Endodermal cell (in vitro differentiated cells): ENCODE measurements at places on chromosomes 13 and 19.

DNA sequence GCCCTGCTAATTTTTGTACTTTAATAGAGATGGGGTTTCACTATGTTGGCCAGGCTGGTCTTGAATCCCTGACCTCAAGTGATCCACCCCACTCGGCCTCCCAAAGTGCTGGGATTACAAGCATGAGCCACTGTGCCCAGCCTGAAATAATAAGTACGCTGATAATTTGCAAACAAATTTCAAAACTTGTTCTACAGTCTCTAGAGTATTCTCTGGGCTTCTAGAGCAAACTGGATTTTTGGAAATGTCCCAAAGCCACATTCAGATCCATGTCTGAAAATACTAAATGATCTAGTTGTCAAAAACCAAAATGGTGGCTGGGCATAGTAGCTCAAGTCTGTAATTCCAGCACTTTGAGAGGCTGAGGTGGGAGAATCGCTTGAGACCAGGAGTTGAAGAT, 39.9 kb upstream of the PSPC1 start:
- H3K36me3 ChIP-seq: peaks cover 47% of the 10 kb centered on the region
- no peak overlapping the region for H3K4me3 ChIP-seq
- DNase-seq: no peak
- H3K27me3 ChIP-seq: no peaks in the 10 kb centered on the region

GRCh38 chr13:99275093-99275469, 16.9 kb upstream of the GPR18 start:
- H3K4me1 ChIP-seq: peaks cover 3% of the 10 kb centered on the region
- H3K36me3 ChIP-seq: peaks cover 33% of the 10 kb centered on the region
- H3K27me3 ChIP-seq: no peaks in the 10 kb centered on the region
- DNase-seq: no peak
- no peak overlapping the region for H3K27ac ChIP-seq

- H3K27ac ChIP-seq: no peak overlapping the region
- DNase-seq: no peak
- no peaks in the 10 kb centered on the region for H3K27me3 ChIP-seq
- peaks cover 10% of the 10 kb centered on the region for H3K4me1 ChIP-seq
These were observed 98.7 kb downstream of the FAM216B start for GRCh38 chr13:42880056-42880605.

DNA sequence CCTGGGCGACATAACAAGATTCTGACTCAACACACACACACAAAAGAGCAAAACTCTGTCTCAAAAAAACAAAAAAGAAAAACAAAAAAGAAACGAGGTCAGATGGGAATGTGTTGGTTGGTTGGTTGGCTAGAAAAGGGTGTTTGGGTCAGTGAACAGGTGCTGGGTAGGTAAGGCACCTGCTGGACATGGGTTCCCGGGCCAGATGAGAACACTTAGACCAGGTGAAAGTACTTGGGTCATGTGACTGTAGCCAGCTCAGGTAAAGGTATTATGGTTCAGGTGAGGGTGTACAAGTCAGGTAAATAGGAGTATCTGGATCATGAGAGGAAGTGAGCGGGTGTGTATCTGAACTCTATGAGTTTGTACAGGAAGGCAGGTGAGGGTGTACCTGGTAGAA, 14.5 kb upstream of the ZNF414 start:
- H3K27ac ChIP-seq: no peak overlapping the region
- no peak for DNase-seq
- H3K4me1 ChIP-seq: no peaks in the 10 kb centered on the region
- H3K36me3 ChIP-seq: no peaks in the 10 kb centered on the region

DNA sequence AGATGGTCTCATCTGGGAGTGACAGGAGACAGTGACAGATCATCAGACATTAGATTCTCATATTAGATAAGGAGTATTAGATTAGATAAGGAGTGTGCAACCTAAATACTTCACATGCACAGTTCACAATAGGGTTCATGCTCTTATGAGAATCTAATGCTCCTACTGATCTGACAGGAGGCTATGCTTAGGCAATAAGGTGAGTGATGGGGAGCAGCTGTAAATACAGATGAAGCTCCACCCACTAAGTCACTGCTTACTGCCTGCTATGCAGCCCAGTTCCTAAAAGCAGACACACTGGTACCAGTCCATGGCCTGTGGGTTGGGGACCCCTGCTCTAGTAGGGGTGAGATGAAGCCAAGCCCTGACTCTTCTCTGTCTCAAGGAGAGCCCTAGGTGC, 10.0 kb upstream of the IGFL3 start:
- no peaks in the 10 kb centered on the region for H3K27me3 ChIP-seq
- H3K27ac ChIP-seq: peak overlapping the region; percentile 93
- DNase-seq: no peak
- H3K4me1 ChIP-seq: no peaks in the 10 kb centered on the region
- no peaks in the 10 kb centered on the region for H3K36me3 ChIP-seq

DNA sequence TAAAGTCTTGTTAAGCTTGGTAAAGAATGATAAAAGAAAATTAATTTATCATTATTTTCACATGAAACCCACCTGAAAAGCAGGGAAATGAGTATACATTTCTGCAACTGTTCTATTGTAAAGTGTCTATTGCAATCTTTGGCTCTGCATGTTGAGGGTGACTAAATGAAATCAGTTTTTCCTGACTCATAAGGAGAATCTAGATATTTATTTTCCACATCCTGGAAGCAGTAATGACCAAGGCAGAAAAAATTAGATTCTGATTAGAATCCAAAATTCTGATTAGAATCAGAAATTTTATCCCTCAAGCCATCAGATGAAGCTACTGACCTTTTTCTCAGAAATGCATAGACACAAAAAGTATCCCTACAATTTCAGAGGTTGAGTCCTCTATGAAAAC, 178.4 kb downstream of the MYO16 start:
- H3K4me1 ChIP-seq: peaks cover 9% of the 10 kb centered on the region
- H3K36me3 ChIP-seq: no peaks in the 10 kb centered on the region
- no peak overlapping the region for H3K27ac ChIP-seq
- no peak overlapping the region for H3K4me3 ChIP-seq

DNA sequence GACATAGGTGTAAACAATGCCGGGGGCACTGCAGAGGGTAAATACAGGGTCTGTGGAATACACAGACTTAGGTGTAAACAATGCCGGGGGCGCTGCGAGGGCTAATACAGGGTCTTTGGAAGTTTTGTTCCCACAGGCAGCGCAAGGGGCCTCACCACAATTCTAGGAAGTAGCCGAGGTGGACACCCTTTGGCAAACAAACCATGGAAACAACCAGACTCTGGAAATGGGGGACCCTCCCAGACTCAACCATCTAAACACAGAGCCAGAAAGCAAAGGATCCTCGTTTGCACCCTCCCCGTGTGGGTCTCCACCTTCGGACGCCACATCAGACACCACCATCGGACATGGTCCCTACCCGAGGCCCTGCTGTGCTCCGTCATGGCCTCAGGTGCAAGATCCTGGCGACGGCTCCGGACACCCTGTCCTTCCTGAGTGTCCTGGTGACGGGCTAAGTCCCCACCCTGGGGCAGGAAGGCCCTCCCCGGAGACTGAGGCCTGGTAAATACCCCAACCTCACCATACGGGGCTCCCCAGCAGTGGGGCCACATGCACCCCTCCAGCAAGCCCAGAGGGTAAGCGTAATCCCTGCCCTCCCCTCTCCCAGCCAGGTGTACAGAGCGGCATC, 16.7 kb upstream of the PLPP2 start:
- H3K4me3 ChIP-seq: no peak overlapping the region
- no peak for DNase-seq
- H3K27me3 ChIP-seq: no peaks in the 10 kb centered on the region
- no peaks in the 10 kb centered on the region for H3K4me1 ChIP-seq
- H3K27ac ChIP-seq: no peak overlapping the region

- H3K4me3 ChIP-seq: no peak overlapping the region
- no peaks in the 10 kb centered on the region for H3K36me3 ChIP-seq
- DNase-seq: no peak
- no peaks in the 10 kb centered on the region for H3K27me3 ChIP-seq
- no peak overlapping the region for H3K27ac ChIP-seq
These were observed 12.8 kb upstream of the DHRS12 start for GRCh38 chr13:51816604-51817249.

DNA sequence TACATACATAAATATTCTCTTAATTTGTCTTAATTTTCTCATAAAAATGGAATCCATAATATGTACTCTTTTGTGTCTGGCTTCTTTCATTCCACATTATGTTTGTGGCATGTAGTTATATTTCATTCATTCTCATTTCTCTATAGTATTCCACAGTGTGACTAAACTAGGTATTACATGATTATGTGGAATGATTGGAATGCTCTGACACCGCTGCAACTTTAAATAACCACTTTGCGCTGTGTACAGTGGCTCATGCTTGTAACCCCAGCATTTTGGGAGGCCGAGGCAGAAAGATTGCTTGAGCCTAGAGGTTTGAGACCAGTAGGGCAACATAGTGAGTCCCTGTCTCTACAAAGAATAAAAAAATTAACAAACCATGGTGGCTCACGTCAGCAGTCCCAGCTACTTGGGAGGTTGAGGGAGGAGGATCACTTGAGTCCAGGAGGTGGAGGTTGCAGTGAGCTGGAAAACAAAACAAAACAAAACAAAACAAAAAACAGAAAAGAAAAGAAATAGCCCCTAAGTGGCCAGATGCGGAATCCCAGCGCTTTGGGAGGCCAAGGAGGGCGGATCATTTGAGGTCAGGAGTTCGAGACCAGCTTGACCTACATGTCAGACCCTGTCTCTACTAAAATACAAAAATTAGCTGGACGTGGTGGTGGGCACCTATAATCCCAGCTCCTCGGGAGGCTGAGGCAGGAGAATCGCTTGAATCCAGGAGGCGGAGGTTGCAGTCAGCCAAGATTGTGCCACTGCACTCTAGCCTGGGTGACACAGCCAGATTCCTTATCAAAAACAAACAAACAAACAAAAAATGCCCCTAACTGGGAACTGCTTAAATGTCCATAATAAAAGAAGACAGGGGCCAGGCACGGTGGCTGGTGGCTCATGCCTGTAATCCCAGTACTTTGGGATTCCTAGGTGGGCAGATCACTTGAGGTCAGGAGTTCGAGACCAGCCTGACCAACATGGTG, 8.0 kb upstream of the SAE1 start:
- H3K27me3 ChIP-seq: no peaks in the 10 kb centered on the region
- no peaks in the 10 kb centered on the region for H3K4me1 ChIP-seq
- no peaks in the 10 kb centered on the region for H3K36me3 ChIP-seq
- H3K4me3 ChIP-seq: no peak overlapping the region
- no peak for DNase-seq

- H3K27me3 ChIP-seq: no peaks in the 10 kb centered on the region
- H3K36me3 ChIP-seq: no peaks in the 10 kb centered on the region
- no peaks in the 10 kb centered on the region for H3K4me1 ChIP-seq
- no peak overlapping the region for H3K4me3 ChIP-seq
- H3K27ac ChIP-seq: no peak overlapping the region
These were observed 82.8 kb downstream of the TEX29 start for GRCh38 chr13:111403266-111403665.

DNA sequence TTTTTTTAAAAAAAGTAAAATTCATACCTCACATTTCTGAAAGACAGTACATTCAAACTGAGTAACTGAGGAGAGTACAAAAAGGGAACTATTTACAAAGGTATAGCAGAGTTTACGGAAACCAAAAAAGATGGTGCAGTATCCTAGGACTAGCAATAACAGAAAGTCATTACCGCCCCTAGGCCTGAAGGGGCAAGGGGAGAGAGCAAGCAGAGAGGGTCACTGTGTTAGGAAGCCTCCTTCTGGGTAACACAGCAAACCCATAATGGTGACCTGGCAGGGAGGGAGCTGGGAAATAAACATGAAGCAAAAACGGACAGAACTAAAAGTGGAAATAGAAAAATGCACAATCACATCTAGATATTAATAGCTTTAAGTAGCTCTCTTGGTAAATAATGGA, 8.2 kb downstream of the VWA8 start:
- H3K27me3 ChIP-seq: no peaks in the 10 kb centered on the region
- no peak overlapping the region for H3K27ac ChIP-seq
- DNase-seq: no peak
- H3K36me3 ChIP-seq: peaks cover 10% of the 10 kb centered on the region
- H3K4me3 ChIP-seq: no peak overlapping the region

DNA sequence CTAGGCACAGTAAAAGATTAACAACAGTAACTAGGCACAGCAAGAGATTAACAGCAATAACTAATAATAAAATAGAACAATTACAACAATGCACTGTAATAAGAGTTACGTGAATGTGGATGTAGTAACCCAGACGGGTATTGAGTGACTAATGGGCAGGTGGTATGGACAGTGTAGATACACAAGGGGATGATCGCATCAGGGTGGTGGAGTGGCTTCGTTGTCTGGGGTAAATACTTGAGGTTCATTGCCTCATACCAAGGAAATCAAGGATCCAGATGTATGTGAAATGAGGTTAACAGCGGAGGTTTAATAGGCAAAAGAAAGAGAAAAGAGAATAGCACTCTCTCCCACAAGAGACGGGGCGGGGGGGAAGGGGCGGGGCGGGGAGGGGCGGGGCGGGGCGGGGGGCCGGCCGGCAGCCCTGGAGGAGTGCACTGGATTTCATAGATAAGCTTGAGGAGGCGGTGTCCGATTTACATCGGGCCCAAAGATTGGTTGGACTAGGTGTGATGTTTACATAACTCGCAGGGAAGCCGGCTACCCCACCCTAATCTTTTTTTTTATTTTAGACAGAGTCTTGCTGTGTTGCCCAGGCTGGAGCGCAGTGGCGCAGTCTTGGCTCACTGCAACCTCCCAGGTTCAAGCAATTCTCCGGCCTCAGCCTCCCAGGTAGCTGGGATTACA, 106.3 kb downstream of the KCTD15 start:
- no peak overlapping the region for H3K27ac ChIP-seq
- no peak for DNase-seq
- H3K36me3 ChIP-seq: no peaks in the 10 kb centered on the region
- no peaks in the 10 kb centered on the region for H3K27me3 ChIP-seq

DNA sequence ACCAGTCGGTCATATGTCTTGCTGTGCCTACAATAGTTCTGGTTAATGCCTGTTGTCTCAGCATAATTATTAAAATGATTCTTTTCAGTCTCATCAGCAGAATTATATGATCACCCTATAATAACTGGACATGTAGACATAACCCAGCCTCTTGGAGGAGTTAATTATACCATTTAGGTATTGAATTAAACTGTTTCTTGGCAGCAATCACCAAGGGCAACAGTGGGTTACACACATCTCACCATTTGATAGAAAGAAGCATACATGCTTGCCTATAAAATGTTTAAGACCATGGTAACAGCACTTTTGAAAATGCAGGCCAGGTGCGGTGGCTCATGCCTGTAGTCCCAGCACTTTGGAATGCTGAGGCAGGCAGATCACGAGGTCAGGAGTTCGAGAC, 184.6 kb downstream of the RGCC start:
- no peak overlapping the region for H3K4me3 ChIP-seq
- H3K4me1 ChIP-seq: no peaks in the 10 kb centered on the region
- peak overlapping the region; percentile 65 for H3K27ac ChIP-seq
- DNase-seq: no peak
